ENCODE measurements at places on chromosomes 13 and 19. TPM values are rescaled to one million over a fixed set of nuclear protein-coding genes. Genes with fewer than 3 reads are reported as not detected.

DNA sequence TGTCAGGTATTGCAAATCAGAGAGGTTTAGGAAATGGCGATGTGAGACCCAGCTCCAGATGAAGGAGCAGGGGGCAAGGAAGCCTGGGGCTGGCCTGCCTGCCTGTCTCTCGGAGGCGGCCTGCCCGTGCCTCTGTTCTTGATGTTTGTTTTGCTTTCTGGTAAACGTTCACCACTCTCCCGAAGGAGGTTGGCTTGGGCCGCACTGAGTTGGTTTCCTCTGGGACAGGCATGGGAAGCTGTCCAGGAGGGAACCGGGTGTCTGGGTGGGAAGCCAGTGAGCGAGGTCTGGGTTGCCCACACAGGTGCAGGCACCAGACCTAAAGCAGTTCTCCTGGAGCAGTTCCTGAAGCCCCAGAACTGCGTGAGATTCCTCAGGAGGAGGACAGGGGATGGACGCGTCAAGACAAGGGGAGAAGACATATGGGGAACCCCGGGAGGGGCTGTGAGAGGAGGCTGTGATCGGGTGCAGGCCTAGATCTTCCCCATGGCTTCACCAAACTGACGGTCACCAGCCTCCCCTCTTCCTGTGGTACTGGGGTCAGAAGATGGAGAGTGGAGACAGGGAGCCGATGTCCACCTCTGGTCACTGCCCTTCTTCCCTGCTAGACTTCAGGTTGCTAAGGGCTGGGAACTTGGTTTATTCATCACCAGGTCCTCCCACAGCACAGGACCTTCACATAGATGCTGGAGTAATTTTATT lies 15.2 kb downstream of the COL4A2 start:
- no peak for DNase-seq

Gene CYP2A7
- polyA plus RNA-seq = 0.37 TPM

Gene FFAR1
- 0.32 TPM for polyA plus RNA-seq

Gene PRR36
- 0.27 TPM for polyA plus RNA-seq

Gene ACP7
- not detected for polyA plus RNA-seq
